Effector memory CD4-positive, alpha-beta T cell (primary cell): ENCODE measurements at places on chromosomes 13 and 19.

- no peaks in the 10 kb centered on the region for H3K27me3 ChIP-seq
- H3K36me3 ChIP-seq = no peaks in the 10 kb centered on the region
- H3K27ac ChIP-seq = no peak overlapping the region
- H3K4me3 ChIP-seq = no peak overlapping the region
- H3K4me1 ChIP-seq = no peaks in the 10 kb centered on the region
Measured at GRCh38 chr13:72004246-72004645, 137.2 kb upstream of the DACH1 start.

DNA sequence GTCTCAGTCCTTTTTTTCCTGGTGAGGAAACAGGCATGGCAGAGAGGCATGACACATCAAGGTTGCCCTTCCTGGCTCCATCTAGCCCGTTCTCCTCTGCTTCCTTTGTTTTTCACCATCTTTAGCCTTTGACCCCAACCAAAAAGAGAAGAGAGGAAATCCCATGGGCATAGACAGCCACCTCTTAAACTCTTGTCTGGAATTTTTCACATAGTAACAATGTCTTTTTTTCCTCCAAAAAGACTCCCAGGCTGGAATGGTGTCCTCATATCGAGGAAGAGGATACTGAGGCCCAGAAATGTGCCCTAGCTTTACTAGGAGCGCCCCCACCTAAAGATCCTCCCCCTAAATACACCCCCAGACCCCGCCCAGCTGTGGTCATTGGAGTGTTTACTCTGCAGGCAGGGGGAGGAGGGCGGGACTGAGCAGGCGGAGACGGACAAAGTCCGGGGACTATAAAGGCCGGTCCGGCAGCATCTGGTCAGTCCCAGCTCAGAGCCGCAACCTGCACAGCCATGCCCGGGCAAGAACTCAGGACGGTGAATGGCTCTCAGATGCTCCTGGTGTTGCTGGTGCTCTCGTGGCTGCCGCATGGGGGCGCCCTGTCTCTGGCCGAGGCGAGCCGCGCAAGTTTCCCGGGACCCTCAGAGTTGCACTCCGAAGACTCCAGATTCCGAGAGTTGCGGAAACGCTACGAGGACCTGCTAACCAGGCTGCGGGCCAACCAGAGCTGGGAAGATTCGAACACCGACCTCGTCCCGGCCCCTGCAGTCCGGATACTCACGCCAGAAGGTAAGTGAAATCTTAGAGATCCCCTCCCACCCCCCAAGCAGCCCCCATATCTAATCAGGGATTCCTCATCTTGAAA is at the start of gene GDF15:
GDF15 (plus strand) TSS at position 484 of the 868 bp plus-strand sequence; CDS start at position 516, 32 bp downstream.
- DNase-seq = no peak
- no peaks in the 10 kb centered on the region for H3K36me3 ChIP-seq
- H3K4me3 ChIP-seq = no peak within 1 kb of the TSS
- peaks cover 14% of the 10 kb centered on the region for H3K27me3 ChIP-seq

DNA sequence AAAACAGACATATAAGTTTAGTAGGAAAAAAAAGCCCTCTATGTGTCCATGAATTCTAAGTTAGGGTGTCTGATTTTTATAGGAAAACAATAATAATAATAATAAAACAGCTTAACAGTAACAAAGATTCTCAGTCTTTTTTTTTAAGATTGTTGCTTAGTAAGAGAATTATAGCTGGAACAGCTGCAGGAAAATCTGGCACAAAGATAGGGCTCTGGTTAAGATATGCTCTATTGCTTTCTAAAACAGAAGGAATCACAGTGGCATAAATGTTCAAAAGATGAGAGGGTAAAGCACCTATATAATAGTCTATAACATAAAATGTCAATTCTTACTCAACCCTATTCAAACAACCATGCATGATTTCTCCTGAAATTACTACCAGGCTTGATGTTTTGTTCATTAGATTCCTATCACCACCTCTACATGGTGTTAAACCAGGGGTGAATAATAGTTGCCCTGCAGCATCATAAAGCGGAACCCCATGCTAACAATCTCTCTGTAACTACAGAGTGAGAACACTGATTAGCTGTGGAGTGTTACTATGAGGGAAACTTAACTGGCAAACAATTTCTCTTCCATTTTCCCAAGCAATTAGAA is 541.4 kb upstream of the MIR17HG start:
- DNase-seq = no peak
- no peak overlapping the region for H3K4me3 ChIP-seq
- no peaks in the 10 kb centered on the region for H3K4me1 ChIP-seq
- no peak overlapping the region for H3K27ac ChIP-seq
- no peaks in the 10 kb centered on the region for H3K27me3 ChIP-seq
- H3K36me3 ChIP-seq = no peaks in the 10 kb centered on the region

DNA sequence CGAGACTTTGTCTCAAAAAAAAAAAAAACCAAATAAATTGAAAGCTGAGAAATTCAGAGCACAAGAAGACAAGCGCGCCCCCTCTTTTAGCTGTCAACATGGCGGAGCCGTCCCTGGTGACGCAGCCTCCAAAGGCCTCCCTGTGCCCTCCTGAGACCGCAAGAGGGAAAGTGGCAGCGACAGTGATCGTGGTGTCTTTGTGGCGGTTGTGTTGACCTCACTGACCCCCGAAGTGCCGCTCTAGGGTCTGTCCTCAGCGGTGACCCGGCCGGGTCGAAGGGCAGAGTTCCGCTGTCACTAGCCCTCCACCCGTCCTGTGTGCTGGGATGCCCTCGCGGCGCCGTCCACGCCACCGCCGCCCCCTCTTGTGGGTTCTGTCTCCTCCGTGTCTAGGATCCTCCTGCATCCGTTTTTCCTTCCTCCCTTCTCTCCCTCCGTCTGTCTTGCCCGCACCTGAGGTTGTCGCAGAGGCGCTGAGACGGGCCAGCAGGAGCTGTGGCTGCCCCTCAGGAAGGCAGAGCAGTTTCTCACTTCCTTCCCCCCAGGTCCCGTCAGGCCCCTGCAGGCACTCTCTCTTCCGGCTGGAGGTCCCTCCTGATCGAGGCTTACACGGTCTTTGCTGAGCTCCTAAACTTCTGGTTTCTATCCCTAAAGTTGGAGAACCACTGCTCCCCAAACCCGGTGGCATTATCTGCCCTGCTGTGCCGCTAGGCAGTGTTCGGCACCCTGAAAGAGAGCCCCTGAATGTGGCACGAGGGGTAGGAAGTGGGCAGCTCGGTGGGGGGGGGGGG is 7.2 kb downstream of the UHRF1 start:
- H3K4me3 ChIP-seq = peak overlapping the region; percentile 53
- peak; percentile 13 for DNase-seq
- peak overlapping the region; percentile 62 for H3K27ac ChIP-seq
- H3K27me3 ChIP-seq = no peaks in the 10 kb centered on the region

- H3K4me3 ChIP-seq = no peak overlapping the region
- peaks cover 59% of the 10 kb centered on the region for H3K4me1 ChIP-seq
- peak; percentile 55 for DNase-seq
- no peaks in the 10 kb centered on the region for H3K36me3 ChIP-seq
Measured at GRCh38 chr13:40485611-40486517, 180.6 kb downstream of the FOXO1 start.

DNA sequence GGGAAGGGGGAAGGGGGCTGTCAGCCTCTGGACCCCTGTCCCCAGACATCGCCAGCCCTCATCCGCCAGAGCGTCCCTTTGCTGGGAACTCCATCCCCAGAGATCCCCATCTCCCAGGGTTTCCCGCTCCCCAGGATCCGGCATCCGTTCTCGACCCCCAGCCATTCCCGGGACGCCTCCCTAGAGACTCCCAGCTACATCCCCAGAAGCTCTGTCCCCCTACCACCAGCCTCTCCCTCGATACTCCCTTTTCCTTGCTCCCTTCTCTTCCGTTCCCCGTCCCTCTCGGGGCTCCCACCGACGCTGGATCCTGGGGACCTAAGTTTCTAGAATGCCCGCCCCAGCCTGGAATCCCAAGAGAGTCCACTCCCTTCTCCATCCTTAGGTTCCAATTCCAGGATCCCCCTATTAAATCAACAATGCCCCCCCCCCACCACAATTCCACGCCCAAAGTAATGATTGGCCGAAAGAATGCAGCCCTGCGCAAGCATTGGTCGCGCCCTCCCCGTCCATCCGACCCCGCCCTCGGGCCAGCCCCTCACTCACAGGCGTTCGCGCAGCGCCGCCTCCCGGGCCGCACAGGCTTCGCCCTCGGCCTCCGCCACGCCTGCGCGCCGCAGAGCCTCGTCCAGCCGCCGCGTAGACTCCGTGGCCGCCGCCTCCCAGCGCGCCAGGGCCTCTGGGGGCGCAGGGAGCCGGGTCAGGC is 3.2 kb downstream of the CCDC194 start:
- H3K4me3 ChIP-seq = peak overlapping the region; percentile 66
- no peaks in the 10 kb centered on the region for H3K36me3 ChIP-seq
- no peaks in the 10 kb centered on the region for H3K27me3 ChIP-seq
